ENCODE measurements at places on chromosomes 6 and 20.
A peak's percentile ranks its signal among the peaks of the same experiment; 100 is the strongest.

DNA sequence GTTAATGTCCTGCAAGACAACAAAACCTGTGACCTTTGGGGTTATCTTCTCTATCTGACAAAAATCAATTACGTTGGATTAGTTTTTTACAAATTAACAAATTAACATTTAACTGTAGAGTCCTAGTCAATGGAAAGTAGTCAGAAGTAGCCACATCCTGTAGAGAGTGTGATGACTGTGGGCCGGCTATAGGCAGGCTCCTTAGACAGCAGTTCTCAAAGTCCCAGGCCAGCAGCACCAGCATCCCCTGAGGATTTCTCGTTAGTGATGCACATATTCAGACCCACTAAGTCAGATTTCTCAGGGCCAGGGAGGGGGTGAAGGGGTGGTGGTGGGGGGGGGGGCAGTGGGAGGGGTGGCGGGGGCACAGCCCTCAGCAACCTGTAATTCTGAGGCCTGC is 37.2 kb downstream of the ZNF341 start:
- peak; percentile 43 for DNase-seq

DNA sequence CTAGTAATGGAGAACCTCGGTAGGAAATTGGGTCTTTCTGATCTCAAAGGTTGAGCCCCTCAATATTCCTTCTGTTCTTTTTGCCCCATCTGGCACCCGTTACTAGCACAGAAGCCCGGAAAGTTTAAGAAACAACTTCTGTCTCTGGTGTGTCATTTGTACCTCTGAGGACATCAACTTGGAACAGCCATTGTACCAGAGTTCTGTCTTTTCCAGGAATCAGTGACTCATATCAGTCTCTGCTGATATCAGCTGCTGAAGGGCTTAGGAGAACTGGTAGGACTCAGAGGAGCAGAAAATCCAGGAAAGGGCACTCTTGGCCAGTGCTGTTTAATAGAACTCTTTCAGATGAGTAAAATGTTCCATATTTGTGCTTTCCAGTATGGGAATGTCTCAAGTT is 78.3 kb upstream of the CHD6 start:
- DNase-seq: no peak

DNA sequence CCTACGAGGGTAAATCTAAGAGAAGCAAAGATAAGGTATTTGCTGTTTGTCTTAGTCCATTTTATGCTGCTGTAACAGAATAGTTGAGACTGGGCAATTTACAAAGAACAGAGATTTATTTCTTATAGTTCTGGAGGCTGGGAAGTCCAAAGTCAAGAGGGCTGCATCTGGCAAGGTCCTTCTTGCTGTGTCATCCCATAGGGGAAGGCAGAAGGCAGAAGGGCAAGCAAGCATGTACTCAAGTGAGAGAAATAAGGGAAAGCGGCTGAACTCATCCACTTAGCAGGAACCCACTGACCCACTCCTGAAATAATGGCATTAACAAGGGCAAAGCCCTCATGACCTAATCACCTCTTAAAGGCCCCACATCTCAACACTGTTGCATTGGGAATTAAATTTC is 102.7 kb downstream of the AGPAT4 start:
- no peak for DNase-seq

GRCh38 chr6:157646012-157646411 is 177.0 kb upstream of the SNX9 start:
- DNase-seq: no peak

DNA sequence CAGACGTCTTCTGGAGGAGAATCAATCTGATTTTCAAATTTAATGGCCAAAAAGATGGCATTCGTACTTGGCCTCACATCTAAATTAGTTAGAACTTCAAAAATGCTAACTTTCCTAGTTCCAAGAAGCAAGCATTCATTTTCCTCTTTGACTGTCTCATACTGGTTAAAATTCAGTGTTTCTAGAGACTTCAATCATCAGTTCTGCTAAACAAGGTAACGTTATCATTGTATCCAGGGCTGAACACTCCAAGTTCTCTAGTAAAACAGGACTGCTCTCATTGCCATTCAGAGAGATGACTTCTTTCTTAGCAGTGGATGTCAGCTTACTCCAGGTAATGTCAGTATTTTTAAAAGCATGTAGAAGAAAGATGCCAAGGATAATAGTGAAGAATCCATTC is 34.6 kb upstream of the ENTPD6 start:
- no peak for DNase-seq

GRCh38 chr6:3014675-3015066 is 15.0 kb downstream of the NQO2 start:
- peak; percentile 7 for DNase-seq

GRCh38 chr20:21559305-21559704 is 45.4 kb upstream of the NKX2-2 start:
- DNase-seq: no peak

DNA sequence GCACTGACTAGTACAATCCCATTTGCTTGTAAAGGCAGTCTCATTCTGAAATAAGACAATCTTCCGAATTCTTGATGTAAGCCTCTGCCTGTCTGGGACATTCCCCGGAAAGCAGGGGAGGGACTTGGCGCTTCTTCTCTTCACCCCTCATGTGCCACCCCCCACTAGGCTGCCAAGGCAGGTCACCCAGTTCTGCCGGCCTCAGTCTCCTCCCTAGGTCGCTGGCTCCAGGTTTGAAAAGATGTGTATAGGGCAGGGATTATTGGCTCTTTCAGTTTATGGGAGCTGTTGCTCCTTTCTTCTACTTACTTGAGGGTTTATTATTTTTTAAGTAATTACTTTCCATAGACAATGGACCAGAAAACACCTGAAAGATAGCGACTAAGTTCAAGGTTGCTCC is 158.1 kb upstream of the RPS6KA2 start:
- DNase-seq: peak; percentile 25

DNA sequence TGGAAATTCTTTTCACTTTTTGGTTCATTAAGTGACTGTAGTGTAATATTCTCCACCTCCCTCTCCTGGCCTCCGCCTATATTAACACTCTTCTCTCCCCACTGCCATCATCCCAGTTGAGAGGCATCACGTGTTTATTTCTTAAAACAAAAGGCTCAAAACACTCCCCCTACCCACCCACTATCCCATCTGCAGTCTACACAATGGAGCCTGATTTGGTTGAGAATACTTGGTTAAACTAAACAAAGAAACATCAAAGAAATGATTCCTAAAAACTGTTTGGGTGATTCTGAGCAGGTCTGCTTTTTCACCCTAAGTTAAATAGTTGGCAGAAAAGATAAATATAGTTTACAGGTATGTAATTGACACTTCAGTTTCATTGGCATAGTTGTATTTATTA is 5.9 kb downstream of the TFAP2B start:
- DNase-seq: peak; percentile 84

- no peak for DNase-seq
Measured at GRCh38 chr20:10856237-10857015, 182.6 kb upstream of the JAG1 start.

- DNase-seq: no peak
Measured at GRCh38 chr20:53706466-53707370, 113.1 kb upstream of the ZNF217 start.

- DNase-seq: no peak
Measured at GRCh38 chr6:152458648-152459644, 178.2 kb downstream of the SYNE1 start.

DNA sequence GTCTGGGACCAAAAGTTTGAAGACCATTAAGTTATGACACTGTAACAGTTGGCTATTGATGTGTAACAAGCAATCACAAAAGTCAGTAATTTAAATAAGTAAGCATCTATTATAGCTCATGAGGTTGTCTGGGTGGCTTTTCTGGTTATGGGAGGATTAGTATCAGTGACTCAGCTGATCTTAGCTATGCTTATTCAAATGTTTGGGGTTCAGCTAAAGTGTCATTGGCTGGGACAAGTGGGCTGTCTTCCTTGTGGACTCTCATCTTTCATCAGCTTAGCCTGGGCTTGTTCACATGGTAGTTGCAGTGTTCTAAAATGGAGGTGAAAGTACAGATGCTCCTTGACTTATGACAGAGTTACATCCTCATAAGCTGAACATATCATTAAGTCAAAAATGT is 74.6 kb upstream of the LAMP5 start:
- no peak for DNase-seq

DNA sequence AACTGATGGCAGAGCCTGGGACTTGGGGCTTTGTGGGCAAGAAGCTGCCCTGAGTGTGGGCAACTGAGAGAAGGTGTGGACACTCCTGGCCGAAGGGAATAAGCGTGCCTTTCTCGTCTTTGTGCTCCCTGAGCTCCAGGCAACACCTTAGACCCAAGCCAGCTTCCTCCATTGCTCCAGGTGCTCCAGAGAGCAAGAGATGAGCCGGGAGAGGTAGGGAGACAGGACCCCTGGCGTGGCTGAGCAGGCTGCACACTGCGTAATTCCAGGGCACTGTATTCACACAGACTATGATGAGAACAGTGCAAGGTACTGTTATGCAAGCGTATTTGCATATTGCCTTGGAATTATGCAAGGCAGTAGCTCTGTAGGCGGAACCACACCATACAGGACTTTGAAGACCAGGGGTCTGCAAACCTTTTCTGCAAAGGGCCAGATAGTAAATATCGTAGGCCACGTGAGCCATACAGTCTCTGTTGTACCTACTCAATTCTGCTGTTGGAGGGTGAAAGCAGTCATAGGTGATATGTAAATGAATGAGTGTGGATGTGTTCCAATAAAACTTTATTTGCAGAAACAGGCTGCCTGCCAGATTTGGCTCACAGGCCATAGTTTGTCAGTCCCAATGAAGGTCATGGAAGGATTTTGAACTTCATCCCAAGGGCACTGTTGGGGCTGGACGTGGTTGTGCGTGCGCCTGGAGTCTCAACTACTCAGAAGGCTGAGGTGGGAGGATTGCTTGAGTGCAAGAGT is 42.1 kb upstream of the FAM83D start:
- DNase-seq: no peak

DNA sequence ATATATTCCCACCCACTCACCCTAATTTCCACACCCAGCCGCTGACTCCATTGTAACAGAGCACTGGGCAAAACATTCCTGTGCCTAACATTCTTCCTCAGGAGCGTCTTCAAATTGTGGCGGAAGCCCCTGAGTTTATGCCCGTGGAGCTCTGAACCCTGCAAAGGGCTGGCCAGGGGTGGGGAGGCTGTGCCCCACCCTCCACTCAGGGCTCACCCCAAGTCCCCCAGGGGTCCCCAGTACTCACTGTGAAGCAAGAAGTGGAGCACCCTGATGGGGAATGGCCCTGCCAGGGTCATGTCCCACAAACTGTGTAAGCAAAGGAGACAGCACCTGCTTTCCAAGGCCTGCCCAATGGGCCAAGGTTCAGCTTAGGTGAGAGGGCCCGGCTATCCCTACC is 303.2 kb downstream of the PREX1 start:
- DNase-seq: no peak
